Activated naive CD4-positive, alpha-beta T cell treated with anti-CD3 and anti-CD28 coated beads for 36 hours (primary cell): ENCODE measurements at places on chromosomes 3 and 15. TPM values are rescaled to one million over a fixed set of nuclear protein-coding genes. Genes with fewer than 3 reads are reported as not detected.

- H3K4me3 ChIP-seq = no peak overlapping the region
- peak; percentile 53 for DNase-seq
- no peak overlapping the region for H3K27ac ChIP-seq
- H3K27me3 ChIP-seq = peaks cover 12% of the 10 kb centered on the region
These were observed 50.6 kb upstream of the SLC6A1 start for GRCh38 chr3:10941972-10942371.

DNA sequence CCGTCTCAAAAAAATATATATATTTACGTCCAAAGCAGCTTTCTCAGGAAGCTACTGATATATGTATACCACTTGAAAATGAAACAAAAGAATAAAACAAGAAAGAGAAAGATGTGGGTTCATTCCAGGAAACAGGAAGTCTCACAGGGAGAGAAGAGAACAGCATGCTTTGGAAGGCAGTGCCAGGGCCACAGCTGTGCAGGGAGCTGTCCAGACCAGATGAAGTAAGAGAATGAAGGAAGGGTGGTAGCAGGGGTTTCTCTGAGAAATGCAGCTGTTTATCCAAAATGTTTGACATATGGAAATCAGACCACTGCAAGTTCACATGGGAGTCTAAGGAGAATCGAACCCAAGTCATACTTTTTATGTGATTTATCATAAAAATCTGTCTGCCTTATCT is 8.9 kb upstream of the GPR27 start:
- H3K27me3 ChIP-seq = no peaks in the 10 kb centered on the region
- H3K4me3 ChIP-seq = no peak overlapping the region
- peaks cover 3% of the 10 kb centered on the region for H3K36me3 ChIP-seq
- no peak overlapping the region for H3K27ac ChIP-seq

DNA sequence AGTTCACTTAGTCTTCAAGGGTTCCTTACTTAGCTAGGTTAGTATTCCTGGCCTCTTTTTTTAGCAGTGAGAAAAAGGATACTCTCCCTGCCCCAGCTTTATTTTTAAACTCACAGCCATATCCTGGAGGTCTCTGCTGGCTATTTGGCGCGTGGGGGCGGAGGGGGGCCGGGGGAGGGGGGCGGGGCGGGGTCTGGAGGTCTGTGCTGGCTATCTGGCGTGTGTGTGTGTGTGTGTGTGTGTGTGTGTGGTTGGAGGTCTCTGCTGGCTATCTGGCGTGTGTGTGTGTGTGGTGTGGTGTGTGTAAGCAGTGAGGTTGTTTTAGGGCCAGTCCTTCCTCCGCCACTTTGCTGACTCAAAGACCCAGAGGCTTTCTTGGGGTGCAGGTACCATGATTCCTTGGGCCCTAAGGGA is 579 bp upstream of the PLAAT1 start:
- H3K4me3 ChIP-seq = peak overlapping the region; percentile 45
- peaks cover 34% of the 10 kb centered on the region for H3K27me3 ChIP-seq
- H3K27ac ChIP-seq = no peak overlapping the region
- DNase-seq = no peak

- no peak overlapping the region for H3K4me3 ChIP-seq
- H3K27me3 ChIP-seq = no peaks in the 10 kb centered on the region
- no peaks in the 10 kb centered on the region for H3K36me3 ChIP-seq
- H3K4me1 ChIP-seq = no peaks in the 10 kb centered on the region
- H3K27ac ChIP-seq = no peak overlapping the region
These were observed 17.3 kb upstream of the ATP10A start for GRCh38 chr15:25880411-25880810.

- no peak overlapping the region for H3K4me3 ChIP-seq
- peaks cover 3% of the 10 kb centered on the region for H3K27me3 ChIP-seq
- H3K36me3 ChIP-seq = no peaks in the 10 kb centered on the region
- no peaks in the 10 kb centered on the region for H3K4me1 ChIP-seq
These were observed 288.7 kb upstream of the RORA start for GRCh38 chr15:61517776-61518175.

The CDHR4 gene
- total RNA-seq = not detected

GRCh38 chr3:150069633-150070032 is 98.9 kb upstream of the PFN2 start:
- H3K27ac ChIP-seq = no peak overlapping the region
- no peaks in the 10 kb centered on the region for H3K36me3 ChIP-seq
- no peak overlapping the region for H3K4me3 ChIP-seq
- H3K4me1 ChIP-seq = no peaks in the 10 kb centered on the region
- peaks cover 23% of the 10 kb centered on the region for H3K27me3 ChIP-seq
- no peak for DNase-seq

The RTP3 gene
- not detected for total RNA-seq

GRCh38 chr15:67859331-67859946 is 19.6 kb upstream of the RNU6-1 start:
- peaks cover 9% of the 10 kb centered on the region for H3K4me1 ChIP-seq
- DNase-seq = no peak
- H3K4me3 ChIP-seq = no peak overlapping the region
- peaks cover 10% of the 10 kb centered on the region for H3K27me3 ChIP-seq
- no peak overlapping the region for H3K27ac ChIP-seq

- H3K27me3 ChIP-seq = no peaks in the 10 kb centered on the region
- DNase-seq = no peak
- peaks cover 4% of the 10 kb centered on the region for H3K4me1 ChIP-seq
- H3K27ac ChIP-seq = no peak overlapping the region
These were observed 75.7 kb downstream of the GAP43 start for GRCh38 chr3:115698851-115699591.

- no peak within 1 kb of the TSS for H3K4me3 ChIP-seq
- no peaks in the 10 kb centered on the region for H3K4me1 ChIP-seq
- no peaks in the 10 kb centered on the region for H3K36me3 ChIP-seq
- no peaks in the 10 kb centered on the region for H3K27me3 ChIP-seq
These were observed at the start of gene CCDC33 for GRCh38 chr15:74235962-74236361. Gene CCDC33 (plus strand): TSS chr15:74236326. CDS start chr15:74236720, 394 bp downstream.

The AMIGO3 gene
- total RNA-seq = not detected
